ENCODE measurements at places on chromosomes 3 and 15.

GRCh38 chr3:38396239-38396638, 49.7 kb downstream of the XYLB start:
- DNase-seq: no peak

DNA sequence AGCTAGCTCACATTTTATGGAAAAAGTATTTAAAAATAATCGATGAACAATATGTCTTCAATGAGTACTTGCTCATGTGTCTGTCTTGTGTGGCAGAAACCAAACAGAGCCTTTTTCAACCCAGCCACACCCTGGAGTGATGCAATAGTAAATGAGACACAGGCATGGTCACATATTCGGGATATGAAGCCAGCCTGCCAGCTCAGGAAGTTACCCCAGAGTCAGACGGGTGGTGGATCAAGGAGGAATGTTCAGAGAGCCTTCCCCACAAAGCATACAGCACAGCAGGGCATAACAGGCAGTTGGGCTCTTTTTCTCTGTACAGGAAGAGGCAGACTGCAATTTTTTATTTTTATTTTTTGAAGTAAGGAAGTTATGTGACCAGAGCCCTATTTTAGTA, 27.3 kb downstream of the LARP6 start:
- DNase-seq: peak; percentile 33

- no peak for DNase-seq
Observed at GRCh38 chr3:180403156-180403555, 198.8 kb upstream of the TTC14 start.

- no peak for DNase-seq
Observed at GRCh38 chr15:93428807-93429351, 339.9 kb upstream of the RGMA start.

DNA sequence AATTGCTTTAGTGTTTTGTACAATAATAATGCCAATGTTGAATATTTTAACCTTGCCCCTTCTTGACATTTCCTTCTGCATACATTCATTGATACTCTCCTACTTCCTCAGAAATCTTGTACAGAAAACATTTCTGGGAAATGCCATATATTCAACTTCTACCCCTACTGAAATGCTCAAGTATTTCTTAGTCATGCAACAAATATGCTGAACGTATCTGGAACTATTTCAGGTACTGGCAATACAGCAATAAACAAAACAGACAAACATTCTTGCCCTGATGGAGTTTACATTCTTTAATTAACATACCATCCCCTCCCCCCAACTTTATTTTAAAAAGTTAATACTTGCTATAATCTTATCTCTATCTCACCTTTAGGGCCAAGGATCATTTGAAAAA, 147.2 kb downstream of the STAG1 start:
- DNase-seq: no peak

DNA sequence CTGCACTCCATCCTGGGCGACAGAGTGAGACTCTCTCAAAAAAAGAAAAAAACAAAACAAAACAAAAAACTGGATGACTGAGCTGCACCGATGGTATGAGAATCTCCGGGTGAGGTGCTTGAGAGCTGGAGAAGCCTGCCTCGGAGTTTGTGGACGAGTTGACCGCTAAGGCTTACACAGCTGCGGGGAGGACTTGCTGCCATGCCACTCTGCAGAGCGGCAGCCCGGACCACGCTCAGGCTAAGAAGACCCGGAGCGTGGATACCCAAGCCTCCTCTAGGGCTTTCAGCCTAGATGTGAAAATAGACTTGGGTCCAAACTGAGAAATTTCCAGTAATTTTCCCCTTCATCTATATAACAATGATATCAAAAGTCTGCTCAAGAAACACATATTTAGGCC, 16.0 kb downstream of the NRROS start:
- DNase-seq: no peak

DNA sequence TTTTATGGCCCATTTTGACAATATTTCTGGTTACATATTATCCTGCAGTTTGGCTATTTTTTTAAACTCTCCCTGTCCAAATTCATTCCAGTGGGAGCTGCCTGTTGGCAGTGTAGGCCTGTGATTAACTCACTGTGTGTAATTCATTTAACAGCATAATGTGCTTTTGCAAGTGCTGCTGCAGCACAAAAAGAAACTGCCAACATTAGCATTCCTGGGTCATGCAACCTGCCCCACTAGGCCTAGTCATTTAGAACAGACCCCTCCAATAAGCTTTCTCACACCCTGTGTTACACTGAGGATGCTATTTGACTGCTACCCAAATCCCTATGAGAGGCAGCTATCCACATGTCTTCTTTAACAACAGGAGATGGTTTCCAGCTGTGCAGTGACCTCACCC, 251.2 kb upstream of the UBE2E2 start:
- no peak for DNase-seq

Data from ascending aorta (tissue), 2 donors.